ENCODE measurements at places on chromosomes 11 and 22.

DNA sequence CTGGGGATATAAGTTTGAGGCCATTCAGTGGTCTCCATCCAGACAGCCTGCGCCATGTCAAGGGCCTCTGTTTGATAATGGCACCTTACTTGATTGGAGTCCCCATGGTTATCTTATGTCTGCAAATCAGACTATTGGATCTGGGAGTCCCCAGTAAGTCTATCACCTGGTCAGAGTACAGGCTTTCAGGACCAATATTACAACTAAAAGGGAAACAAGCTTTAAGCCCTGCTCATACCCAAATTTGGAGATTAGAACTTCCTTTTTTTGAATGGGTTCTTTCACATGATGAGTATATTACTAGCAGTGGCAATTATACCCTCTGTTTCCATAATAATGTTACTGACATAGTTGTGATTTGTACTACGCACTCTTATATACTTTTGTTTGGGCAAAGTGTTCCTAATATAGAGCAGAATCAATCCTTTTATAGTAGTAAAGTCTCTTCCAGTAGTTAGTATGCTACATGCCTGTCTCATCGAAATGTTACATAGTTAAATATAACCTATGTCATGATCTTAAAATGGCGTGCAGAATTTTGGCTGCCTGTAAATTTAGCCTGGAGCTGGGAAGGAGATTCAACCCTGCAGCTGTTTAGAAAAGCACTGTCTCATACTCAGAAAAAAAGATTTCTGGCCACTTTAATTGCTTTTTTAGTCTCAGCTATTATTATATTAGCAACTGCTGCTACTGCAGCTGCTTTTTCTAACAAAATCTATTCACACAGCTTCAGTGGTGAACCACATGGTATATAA is 4.9 kb downstream of the MS4A15 start:
- no peak for DNase-seq

- no peak for DNase-seq
Measured at GRCh38 chr22:46012182-46012880, 35.4 kb upstream of the WNT7B start.

DNA sequence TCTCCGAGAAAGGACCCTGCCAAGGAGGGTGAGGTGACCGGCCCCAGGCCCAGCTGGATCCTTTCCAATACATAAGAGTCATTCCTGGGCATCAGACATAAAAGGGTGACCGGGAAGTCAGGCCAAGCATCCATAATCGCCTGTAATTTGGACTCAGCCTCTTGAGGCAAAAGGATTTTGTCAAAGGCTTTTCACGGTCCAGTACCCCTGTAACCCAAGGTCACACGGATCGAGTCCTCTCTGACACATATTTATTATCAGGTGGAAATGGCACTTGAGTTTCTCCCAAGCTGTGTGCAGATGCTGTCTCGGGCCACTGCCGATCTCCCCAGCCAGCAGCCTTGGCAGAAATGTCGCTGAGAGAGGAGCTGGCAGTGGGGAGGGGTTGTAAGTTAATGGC is 556.5 kb downstream of the MN1 start:
- DNase-seq = no peak

DNA sequence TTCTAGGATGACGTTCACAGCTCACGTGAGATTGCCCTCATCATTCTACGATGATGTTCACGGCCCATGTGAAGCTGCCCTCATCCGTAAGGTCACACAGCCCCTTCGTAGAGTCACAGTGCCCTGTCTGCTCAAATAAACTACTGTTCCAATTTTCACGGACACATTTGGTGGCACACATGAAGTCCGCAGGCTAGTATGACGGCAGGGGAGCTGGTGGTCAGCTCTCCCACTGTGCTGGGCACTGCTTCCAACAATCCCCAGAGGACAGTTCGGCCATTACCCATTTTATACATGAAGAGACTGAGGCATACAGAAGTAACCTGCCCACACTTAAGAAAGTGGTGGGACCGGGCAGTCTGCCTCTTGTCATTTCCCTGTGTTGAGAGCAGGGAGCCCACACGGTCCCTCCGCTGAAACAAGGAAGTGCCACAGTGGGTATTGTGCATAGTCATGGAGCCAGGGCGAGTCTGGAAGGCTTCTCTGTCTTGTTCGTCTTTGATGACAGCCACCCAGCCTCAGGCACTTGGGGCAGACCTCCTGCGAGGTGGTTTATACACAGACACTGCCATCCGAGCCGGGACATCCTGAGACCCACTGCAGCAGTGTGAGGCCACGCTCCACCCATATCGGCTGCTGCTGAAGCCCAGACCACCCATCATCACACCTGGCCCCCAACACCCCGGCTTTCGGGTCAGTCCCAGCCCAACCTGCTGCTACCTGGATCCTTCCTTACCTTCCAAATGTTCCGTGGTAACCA is 114.3 kb downstream of the PHF21B start:
- DNase-seq = no peak

GRCh38 chr22:42315392-42315756 is 44.9 kb upstream of the TCF20 start:
- DNase-seq = no peak

DNA sequence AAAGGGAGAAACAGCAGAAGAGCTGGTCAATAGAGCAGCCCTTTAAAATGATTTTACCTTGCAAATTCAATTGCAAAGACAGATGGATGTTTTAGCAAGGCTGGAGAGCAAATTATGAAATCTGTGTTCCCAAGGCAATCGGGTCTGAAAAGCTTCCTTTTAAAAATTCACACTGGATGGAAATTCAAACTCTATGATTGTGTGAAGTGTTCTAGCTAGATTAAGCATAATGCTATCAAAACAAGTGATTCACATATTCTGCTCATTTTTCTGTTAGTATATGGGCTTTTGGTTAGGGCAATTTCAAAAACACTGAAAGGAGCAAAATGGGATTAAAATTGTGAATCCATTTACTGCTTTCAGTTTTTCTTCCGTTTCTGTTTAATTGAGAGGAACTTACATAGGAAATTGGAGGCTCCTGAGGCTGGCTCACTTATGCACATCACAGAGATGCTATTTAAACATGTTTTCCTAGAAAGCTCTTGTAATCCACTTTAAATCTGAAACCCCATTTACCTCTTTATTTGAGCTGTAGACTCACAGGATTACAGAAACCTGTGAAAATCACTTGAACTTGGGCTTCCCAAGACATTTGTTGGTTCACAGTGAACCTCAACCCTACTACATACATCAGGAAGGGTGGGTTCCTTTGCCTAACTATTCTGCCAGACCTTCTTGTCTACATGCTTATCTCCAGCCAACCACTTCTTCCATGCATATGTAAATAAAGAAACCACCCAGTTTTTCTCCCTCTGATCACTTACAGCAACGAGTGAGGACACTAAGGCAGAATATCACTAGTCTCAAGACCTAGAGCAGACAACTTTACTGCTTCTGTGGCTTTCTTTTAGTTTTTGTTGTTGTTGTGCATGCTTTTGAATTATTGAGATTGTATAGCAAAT is 201.9 kb upstream of the PITPNB start:
- no peak for DNase-seq

All from NCI-H748 treated with DMSO at 0.1 percent for 48 hours (cell line).